ENCODE measurements at places on chromosomes 6 and 20.
A peak's percentile ranks its signal among the peaks of the same experiment; 100 is the strongest.

- DNase-seq = peak; percentile 95
These were observed 3.0 kb downstream of the ARID1B start for GRCh38 chr6:156780102-156780641.

DNA sequence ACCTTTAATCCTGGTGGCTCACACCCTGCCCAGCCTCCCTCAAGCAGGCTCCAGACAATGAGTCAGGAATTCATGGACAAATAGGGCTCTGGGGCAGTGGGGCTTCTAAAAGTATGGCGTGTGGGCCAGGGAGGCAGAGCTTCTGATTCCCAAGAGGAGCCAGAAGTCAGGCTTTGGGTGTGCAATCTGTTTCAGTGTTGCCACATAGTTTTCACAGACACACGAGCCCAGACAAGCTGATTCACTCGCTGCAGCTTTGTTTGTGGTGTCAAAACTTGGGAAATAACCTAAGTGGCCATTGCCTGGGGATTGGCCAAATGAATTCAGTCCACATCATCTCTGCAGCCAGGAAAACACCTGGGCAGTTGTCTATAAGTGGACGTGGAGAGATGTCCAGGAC lies 9.2 kb downstream of the PEDS1 start:
- peak; percentile 98 for DNase-seq

GRCh38 chr6:137631323-137631722 lies 137.1 kb upstream of the OLIG3 start:
- DNase-seq = peak; percentile 7

DNA sequence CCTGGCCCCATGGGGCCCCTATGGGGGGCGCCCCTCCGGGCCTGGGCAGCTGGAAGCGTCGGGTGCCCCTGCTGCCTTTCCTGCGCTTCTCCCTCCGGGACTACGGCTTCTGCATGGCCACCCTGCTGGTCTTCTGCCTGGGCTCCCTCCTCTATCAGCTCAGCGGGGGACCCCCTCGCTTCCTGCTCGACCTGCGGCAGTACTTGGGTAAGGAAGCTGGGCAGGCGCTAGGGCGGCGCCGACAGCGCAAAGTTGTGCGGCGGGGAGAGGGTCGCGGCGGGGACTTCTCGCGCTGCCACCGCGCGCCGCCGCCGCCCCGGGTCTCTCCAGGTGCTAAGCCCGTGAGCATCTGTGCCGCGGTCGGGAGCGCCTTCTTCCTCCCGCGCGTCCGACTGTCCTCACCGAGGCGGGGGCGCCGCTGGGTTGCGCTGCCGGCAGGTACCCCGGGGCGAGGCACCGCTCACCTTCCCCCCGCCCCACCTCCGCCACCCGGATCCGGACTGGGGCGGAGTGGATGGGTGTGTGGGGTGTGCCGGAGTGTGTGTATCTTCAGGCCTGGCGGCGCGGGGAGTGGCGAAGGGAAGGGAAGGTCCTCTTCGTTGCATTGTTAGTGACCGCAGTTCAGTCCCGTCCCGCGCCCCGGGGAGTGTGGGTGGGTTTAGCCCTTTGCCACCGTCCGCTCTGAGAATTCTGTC lies 788 bp downstream of the UST start:
- DNase-seq = peak; percentile 19

DNA sequence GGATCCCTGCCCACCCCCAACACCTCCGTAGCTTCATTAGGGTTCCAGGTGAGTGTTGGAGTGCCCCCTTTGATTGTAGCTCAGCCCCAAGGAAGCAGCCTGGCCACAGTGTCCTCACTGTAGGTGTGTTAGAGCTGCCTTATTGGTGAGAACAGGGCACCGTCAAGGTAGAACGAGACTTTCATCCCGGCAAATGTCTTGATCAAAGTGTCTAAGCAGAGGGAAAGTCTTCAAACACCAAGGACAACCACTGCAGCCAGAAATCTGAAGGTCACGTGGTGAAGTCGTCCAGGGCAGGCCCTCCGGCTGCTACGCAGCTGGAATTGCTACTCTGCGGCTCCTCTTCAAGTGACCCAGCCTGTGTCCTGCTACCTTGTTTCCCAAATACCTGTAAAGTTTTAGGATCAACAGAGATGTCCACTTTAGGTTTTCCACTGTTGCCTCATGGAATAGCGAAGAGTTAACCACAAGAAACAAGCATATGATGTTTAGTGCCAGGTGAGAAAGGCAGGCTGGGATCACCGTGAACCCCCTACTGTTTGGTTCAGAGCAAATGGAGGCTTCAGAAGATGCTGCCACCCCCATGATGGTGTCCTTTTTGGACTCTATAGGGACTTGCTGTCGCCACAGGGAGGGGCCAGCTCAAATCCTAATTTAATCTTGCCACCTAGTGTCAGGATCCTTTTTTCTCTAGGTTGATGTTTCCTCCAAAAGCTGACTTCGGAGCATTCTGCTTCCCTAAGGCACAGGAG lies 1.7 kb upstream of the DLL1 start:
- no peak for DNase-seq

GRCh38 chr20:40339661-40340449 lies 349.2 kb downstream of the MAFB start:
- no peak for DNase-seq

GRCh38 chr20:13042458-13042794 lies 33.7 kb downstream of the SPTLC3 start:
- no peak for DNase-seq

- DNase-seq = no peak
These were observed 14.9 kb downstream of the DYNLT1 start for GRCh38 chr6:158629367-158630221.

DNA sequence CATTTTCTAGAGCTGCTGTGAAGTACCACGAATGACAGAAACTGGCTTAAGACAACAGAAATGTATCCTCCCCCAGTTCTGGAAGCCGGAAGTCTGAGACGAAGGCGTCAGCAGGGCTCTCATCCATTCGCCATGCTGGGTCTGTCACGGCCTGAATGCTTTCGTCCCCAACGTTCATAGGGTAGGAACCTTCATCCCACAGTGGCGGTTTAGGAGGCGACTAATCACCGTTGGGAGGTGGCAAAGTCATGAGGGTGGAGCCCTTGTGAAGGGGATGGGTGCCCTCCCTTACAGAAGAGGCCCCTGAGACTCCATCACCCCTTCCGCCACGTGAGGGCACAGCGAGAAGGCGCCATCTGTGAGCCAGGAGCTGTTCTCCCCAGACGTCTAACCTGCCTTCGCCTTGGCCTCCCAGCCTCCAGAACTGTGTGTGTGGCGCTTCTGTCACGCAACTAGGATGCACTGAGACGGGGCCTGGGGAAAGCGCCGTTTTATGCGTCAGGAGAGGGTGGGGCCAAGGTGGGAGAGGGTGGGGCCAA lies 250.3 kb downstream of the TTLL2 start:
- DNase-seq = no peak

GRCh38 chr6:85004361-85004995 lies 240.1 kb upstream of the TBX18 start:
- no peak for DNase-seq

DNA sequence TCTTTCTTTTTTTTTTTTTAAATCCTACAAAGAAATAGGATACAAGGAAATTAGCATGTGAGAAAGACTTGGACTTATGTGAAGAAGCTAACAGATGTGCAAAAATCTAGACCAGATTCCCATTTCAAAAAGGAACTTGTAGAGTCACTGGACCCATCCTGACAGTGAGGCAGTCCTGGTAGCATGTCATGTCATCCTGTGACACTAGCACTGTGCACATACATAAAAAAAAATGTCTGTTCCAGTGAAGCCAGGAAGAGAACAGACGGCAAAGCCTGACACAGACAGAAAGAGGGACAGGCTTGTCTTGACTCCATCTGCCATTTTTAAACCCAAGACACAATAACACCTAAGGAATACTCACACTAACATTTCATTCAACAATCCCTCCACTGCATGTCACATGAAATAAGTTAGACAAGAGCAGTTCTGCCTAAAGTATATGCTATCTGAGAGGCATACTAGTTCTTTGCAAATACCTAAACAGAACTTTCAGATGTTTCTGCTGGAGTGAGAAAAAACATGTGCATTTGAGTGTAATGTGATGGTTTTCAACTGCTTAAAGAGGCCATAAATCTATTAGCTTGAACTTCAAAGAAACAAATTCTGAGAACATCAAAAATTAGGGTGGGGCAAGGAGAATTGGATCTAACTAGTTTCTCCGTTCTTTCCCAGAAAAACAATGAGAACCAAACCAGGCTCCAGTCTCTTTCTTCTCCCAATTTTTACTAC lies 159.6 kb downstream of the BACH2 start:
- no peak for DNase-seq

DNA sequence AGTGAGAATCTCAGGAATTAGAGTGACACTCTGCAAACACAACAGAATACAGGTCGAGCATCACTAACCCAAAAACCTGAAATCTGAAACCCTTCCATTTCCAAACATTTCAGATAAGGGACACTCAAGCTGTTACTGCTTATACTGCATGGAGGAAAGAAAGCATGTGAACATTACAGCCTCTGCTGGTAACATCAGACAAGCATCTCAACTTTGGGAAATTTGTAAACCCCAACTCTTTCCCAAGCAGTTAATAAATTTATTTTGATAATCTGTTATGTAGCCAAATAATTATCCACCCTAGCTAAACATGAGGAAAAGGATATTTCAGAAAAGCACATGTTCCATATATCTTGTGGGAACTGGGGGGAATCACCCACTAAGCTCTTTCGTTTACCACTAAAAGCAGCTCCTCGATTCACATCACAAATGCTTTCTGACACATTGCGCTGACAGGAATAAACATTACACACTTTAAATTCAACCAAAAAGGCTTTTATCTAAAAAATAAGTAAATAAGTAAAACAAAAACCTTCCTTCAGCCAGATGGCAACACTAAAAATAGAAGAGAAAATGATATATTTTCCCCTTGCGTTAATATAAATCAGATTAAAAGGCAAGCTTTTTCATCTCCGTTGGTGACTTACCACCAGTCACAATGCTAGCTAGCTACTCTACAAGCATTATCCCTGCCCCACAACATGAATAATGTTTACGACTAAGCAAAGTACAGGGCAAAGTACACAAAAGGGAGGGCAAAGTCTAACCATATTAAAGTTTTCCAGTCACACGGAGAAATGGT lies 120.8 kb downstream of the MAP7 start:
- no peak for DNase-seq

GRCh38 chr6:105851606-105852005 lies 234.5 kb upstream of the PRDM1 start:
- DNase-seq = no peak

- DNase-seq = peak; percentile 2
These were observed 30.4 kb downstream of the TRMT6 start for GRCh38 chr20:5919626-5920544.

- peak; percentile 50 for DNase-seq
These were observed 8.2 kb downstream of the BACH2 start for GRCh38 chr6:90288404-90288803.

DNA sequence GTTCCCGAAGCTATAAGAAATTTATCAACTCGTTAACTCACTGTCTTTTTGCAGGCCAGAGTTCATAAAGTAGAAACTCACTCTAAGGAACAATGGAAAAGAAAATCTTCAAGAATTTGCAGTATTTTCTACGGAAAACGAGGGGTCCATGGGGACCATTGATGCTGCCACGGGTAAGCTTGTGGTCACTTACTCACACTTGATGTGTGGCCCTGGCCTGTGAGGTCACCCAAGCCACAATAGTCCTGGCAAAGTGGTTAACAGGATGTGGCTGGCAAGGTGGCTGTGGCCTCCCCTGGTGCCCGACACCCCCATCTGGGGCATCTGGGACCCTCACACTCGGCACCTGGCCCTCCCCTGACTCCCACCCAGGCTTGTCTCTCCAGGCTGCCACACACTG lies 123.4 kb downstream of the C6orf118 start:
- DNase-seq = peak; percentile 25

DNA sequence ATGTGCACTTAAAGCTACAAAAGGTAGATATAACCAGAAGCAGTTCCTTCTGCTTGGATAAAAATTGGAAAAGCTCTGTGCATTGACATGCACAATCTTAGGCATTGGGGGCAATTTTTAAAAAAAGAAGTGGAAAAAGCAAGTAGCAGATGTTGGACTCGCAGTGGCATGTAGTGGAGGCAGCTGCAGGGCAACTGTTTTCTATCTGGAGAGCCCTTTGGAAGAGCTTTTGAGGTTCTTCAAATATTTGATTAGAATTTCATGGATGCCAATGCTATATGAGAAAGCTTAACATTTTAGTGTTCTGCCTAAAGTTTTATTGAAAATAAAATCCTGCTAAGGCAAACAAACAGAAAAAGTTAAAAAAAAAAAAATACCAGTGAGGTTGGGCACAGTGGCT lies 388.3 kb upstream of the RNF217 start:
- no peak for DNase-seq

DNA sequence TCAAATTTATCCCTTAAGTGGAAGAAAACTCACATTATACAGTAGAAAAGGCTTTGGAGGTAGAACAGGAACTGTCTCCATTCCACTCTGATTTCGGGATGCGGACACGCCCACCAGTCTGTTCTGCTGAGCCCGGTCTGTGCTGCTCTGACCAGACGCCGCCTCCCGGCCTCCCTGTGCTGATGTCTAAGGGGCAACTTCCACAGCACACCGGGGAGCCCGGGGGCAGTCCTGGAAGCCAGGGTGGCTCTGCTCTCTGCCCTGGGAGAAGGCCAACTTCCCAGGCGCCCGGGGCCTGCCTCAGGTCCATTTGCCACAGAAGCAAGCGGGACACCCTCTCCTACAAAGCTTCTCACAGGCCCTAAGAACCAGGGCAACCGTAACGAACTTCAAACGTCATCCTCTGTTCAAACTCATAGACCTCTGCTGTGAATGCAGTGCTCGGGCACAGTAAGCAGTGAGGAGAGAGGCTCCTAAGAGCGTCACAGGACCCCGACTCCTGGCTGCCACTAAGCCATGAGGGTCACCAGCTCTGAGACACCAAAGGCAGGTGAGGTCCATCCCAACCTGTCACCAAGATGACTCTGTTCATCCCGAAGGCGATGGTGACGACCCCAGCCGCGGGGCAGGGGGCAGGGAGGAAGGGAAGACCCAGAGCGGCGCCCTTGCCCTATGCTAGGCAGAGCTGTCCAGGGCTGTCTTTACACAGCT lies 5.6 kb downstream of the TAF4 start:
- DNase-seq = no peak

- DNase-seq = peak; percentile 62
These were observed 8.1 kb downstream of the SYNJ2 start for GRCh38 chr6:157989541-157990289.

- DNase-seq = peak; percentile 29
These were observed 126.2 kb upstream of the EYA4 start for GRCh38 chr6:133114973-133115372.

GRCh38 chr6:52213127-52213526 lies 27.0 kb downstream of the IL17A start:
- no peak for DNase-seq

DNA sequence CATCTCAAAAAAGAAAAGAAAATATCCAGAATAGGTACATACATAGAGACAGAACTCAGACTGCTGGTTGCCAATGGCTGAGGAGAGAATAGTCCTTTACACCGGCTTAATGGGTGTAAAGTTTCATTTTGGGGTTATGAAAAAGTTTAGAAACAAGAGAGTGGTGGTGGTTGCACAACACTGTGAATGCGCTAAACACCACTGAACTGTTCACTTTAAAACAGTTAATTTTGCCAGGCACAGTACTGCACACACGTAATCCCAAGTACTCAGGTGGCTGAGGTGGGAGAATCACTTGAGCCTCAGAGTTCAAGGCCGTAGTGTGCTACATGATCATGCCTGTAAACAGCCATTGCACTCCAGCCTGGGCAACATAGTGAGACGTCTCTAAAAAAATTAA lies 7.6 kb downstream of the ILRUN start:
- DNase-seq = no peak
